ENCODE measurements at places on chromosomes 11 and 22.

DNA sequence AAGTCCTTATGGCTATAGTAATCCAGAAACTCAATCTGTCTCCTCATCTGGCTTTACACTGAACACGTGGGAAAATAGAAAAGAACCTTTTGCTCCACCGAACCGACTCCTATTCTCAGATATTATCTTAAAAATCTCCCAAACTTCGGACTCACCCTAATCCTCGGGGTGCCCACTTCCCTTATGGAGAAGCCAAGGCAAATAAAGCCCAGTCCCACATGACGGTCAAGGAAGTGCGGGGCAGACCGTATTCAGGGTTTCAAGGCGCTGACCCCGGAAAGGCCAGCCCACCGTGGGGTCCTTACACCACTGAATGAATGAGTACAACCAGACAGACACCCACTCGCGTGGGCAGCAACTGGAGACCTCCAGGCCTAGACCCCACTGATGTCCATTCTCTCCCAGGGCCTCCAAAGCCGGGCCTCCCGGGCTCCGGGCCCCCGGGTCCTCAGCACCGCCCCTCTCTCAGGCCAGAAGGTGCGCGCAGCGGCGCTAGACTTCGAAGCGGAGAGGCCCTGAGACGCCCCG lies 489 bp downstream of the NUP98 start:
- DNase-seq: no peak

DNA sequence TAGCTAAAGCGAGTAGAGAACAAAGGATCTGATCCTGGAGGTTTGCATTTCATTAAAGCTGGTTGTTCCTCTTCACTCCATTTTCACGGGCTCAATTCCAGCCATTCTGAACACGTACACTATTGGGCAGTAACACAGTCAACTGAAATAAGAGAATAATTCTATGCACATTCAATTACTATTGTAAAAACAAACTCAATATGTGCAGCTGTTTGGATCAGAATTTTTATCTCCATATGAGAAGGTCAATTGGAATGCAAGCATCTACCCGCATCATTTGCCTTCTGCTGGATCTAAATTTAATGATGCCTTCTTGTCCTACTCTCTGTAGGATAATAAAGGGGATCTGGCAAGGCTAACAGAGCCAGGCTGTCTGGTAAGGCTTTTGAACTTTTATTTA lies 562.8 kb upstream of the CCDC179 start:
- no peak for DNase-seq

- no peak for DNase-seq
Measured at GRCh38 chr11:69013009-69013951, at the start of gene MRGPRF. Gene MRGPRF (minus strand): TSS chr11:69013246. CDS start chr11:69009901, 3,345 bp downstream.

DNA sequence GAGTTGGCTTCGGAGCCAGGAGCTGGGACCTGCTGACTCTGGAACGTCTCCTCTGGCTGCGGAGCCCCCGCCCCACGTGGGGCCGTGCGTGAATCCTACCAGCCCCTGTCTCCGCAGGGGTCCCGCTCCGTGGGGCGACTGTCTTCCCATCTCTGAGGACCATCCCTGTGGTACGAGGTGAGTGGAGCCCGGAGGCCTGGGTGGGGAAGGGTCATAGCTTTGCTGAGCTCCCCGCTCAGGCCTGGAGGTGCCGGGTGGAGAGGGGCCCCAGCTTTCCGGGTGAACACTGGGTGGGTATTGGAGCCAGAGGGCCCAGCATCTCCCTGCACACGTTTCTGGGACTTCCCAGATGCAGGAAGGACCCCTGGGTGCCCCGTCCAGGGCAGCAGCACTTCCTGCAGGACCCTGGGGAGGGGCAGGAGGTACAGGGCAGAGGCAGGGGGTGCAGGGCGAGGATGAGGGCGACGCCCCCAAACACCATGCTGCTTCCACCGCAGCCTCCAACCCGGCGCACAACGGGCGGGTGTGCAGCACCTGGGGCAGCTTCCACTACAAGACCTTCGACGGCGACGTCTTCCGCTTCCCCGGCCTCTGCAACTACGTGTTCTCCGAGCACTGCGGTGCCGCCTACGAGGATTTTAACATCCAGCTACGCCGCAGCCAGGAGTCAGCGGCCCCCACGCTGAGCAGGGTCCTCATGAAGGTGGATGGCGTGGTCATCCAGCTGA lies 3.8 kb downstream of the MUC5AC start:
- DNase-seq: no peak

DNA sequence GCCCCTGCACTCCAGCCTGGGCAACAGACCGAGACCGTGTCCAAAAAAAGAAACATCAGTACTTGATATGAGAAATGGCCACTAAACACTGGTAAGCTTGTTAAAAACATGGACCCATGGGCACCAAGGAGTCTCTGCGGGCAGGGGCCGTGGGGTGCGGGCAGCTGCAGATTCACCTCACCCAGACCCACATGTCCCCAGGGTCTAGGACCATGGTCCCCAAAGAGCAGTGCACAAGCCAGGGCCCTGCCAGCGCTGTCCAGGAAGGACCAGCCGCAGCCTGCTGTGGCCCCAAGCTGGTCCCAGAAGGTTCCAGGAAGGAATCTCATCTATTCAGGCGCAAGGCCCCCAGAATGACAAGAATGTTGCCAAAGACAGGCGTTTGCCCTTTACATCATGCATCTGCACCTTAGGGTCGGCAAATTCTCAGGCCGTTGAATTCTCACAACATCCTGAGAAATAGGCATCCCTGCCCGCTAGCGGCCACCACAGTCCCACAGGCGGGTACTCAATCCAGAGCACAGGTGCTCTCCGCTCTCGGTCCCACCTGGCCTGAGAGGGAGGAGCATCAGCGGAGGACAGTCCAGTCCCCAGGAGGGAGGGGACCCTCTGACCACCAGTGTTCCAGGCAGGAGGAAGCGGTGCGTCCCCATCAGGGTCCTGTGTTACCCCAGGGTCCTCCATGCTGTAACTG lies 9.5 kb downstream of the YPEL1 start:
- DNase-seq: no peak

DNA sequence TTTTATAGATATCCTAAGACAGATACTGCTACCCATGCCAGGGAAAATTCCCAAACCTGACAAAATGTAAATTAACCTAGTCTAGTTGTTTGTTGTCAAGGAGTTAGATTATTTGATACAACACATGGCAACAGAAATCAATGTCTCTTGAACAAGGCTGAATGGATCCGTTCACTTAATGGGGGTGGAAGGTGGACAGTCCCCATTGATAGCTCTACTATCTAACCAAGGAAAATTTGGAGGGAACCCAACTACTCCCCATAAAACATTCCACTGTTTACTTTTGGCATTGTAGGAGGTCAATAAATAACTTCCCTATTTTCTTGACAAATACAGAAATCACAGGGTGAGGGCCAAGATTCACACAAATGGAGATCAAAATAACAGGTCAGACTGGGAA lies 117.9 kb upstream of the GRIA4 start:
- DNase-seq: no peak

- no peak for DNase-seq
Measured at GRCh38 chr11:58616594-58616993, 5.9 kb upstream of the CNTF start.

DNA sequence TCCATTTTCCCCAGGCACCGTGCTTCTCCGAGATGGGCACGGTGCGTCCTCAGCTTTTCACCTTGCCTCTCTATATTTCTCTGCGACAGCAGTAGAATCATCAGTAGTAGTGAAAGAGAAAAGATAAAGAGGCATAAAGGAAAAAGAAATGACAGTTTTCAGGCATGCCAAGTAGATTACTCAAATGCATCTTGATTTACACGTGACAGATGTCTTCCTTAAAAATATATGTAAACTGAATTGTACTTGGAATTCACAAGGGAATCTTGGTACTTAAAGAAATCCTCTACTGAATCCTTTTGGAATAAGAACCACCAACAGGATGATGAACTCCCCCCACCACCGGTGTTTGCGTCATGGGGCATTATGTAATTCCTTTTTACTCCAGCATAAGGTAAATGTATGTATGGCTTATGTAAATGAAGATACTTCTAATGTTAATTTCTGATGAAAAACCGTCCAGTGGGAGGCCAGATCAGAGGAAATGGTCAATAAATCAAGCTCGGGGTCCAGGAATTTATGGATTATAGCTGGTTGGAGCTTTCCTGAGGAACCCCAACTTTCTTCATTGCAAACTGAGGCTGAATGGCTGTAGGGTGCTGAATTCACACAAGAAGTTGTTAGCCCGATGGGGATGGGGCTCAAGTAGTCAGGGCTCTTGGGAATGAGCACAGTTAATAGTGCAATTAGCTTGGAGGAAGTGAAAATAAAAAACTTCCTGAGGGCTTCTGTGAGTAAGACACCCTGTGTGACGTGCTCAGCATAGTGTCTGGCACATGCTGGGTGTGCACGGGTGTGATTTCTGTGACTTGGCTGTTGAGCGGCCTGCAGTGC lies 630.4 kb downstream of the OPCML start:
- no peak for DNase-seq

DNA sequence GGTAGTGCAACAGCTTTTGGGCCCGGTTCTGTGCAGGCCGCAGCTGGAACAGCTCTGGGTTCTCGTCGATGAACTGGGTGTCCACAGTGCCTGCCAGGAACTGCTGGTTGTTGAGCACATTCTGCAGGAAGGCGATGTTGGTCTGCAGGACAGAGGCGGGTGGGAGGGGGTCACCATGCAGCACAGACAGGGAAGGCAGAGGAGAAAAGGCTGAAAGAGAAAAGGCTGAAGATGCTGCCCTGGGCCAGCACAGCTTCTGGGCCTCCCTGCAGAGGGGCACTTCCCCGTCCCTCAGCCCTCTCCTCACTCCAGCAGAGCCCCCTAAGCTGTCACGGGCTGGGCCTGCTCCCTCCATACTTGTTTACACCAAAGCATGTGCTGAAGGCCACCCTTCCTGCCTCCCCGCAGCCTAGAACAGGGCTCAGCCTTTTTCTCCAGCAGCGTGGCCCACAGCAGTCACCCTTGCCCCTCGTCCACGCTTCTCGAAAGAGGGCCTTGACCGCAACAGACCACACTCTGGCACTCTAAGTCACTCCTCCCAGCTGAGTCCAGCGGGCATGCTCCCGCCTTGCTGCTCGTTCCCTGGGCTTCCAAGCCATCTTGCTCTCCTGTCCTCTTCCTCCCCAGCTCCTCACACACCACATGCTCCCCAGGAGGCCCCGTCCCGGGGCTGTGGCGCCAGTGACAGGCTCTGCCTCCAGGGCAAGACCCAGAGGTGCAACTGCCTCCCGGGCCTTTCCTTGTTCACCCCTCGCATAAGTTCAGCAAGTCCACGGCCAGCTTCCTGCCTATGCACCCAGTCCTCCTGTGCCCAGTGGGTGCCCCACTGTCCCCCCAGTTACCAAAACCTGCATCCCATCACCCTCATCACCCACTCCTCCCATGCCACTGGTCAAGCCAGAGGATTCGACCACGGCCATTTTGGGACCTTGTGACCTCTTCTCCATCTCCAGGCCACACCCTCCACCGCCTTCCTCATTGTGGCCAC lies 3.3 kb upstream of the LRFN4 start:
- no peak for DNase-seq

- no peak for DNase-seq
Measured at GRCh38 chr11:128686021-128686741, 7.7 kb upstream of the FLI1 start.

- DNase-seq: no peak
Measured at GRCh38 chr11:76302996-76303395, 77.9 kb downstream of the THAP12 start.

DNA sequence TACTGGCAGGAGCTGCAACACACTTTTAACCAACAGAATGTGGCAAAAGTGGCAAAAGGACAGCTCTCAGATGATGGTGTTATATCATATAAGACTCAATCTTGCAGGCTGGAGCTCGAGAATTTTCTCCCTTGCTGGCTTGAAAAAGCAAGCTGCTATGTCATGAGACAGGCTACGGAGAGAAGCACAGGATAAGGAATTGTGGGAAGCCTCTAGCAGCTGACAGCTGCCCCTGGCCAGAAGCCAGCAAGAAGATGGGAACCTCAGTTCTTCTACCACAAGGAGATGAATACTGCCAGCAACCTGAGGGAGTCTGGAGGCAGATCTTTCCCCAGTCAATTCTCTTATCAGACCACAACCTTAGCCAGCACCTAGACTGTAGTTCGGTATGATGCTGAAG lies 24.6 kb downstream of the FXYD6 start:
- DNase-seq: no peak

- DNase-seq: no peak
Measured at GRCh38 chr11:66739983-66740382, 11.0 kb upstream of the SPTBN2 start.

GRCh38 chr11:11044137-11044855 lies 186.4 kb upstream of the ZBED5 start:
- no peak for DNase-seq

DNA sequence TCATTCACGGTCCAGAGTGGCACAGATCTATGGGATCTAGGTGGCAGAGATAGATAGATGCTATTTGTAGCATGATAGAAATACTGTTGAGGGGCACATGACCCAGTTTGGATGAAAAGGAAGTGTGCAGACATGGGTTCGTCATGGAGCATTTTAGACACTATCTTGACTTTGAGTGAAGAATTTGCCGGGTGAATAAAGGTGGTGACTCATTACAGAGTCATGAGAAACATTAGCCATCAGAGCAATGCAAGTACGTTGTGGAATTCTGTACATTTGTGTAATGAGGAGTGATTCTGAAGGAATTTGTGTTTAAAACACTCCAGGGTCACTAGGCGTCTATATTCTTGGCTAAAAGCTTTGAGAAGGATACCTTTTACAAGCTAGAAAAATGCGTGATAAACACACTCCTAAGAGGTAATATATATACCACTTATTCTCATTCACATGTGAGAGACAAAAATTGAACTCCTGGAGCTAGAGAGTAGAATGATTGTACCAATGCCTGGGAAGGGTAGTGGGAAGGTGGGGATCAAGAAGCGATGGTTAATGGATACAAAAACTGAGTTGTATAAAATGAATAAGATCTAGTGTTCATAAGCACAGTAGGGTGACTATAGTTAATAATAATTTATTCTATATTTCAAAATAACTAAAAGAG lies 593.7 kb upstream of the LUZP2 start:
- no peak for DNase-seq

- no peak for DNase-seq
Measured at GRCh38 chr22:36204632-36205015, 3.0 kb upstream of the APOL4 start.

DNA sequence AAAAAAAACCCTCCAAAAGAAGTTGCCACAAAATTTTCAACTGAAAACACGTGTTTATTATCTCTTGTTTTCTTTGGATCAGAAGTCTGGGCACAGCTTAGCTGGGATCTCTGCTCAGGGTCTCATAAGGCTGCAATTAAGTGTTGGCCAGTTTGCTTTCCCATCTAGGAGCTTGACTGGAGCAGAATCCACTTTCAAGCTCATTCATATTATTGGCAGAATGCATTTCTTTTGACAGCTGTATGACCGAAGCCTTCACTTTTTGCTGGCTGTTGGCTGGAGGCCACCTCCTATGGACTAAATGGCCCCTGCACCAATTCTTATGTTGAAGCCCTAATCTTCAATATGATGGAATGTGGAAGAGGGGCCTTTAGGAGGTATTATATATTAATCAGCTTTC lies 139.6 kb downstream of the DDX10 start:
- DNase-seq: no peak

DNA sequence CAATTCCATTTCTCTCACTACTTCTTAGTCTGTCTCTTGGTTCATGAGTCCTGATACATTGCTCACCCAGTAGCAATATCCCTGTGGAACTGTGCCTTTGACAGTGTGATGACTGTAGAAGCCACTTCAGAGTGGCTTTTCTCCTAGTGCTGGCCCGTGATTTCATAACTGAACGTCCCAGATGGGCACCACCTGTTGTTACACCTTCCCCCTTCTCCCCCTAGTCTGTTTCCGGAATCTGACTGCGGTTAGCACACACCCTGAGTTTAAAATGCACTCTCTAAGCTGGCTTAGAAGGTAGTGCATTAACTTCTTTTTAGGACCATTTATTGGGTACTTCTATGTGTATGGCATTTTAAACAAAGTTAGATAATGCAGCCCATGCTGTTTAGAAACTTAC lies 83.0 kb downstream of the ALX4 start:
- no peak for DNase-seq

GRCh38 chr11:8671651-8672062 lies 10.8 kb downstream of the TRIM66 start:
- no peak for DNase-seq
